ENCODE measurements at places on chromosomes 5 and 9.

- DNase-seq: no peak
Measured at GRCh38 chr5:110957934-110958333, 113.6 kb upstream of the TSLP start.

- no peak for DNase-seq
Measured at GRCh38 chr9:88528080-88528790, 6.7 kb upstream of the NXNL2 start.

GRCh38 chr5:147925020-147925419, 18.7 kb upstream of the C5orf46 start:
- DNase-seq: no peak

DNA sequence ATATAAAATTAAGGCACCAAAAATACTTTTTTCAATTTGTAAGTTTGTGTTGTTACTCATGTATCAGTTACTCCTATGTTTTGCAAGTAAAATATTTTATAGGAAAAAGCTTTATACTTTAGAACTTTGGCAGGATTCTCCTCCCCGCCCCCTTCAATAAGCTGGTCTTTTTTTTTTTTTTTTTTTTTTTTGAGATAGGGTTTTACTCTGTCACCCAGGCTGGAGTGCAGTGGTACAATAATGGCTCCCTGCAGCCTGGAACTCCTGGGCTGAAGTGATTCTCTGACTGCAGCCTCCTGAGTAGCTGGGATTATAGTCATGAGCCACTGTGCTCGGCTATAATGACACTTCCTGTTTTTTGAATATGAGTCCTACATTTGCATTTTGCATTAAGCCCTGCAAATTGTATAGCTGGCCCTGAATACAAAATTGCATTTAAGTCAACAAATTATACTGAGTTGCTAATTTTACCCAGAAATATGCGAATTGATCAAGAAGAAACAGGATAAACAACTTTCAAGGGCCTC, 192.9 kb downstream of the PIK3R1 start:
- DNase-seq: no peak

DNA sequence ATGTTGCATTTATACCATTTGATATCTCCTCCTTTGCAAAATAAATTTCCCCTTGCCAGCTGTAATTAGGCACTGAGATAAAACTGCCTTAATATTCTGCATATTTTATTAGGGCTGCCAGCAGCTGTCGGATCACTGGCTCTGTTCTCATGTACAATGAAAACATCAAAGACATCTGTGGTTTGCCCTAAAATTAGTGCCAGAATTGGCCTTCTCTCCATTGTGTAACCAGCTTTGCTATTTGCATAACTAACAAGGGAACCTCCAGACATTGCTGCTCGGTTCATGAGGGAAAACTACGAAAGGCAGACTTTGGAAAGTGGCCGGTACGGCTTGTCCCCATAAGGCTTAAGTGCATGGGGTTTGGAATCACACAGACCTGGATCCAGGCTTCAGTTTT, 45.5 kb upstream of the KIF2A start:
- no peak for DNase-seq

DNA sequence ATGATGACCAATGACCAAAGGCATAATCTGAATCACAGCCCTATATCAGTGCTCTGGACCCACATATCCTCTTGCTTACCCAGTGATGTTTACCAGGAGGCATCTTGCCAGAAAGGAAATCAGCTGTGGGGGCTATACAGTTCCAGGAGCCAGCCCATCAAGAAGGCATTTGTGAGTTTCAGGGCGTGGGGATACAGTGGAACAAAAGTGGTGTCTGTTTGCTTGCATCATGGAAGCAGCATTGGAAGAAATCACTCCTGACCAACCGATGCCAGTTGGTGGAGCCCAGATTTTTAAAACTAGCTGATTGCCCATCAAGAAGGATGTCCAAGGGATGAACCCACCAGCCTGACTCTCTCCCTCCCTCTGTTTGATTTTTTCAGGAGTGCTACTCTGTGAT, 106.5 kb upstream of the EGFLAM start:
- no peak for DNase-seq

GRCh38 chr9:129748249-129748648, 4.6 kb downstream of the PTGES start:
- DNase-seq: no peak

GRCh38 chr5:1666812-1667588, 132.6 kb downstream of the MRPL36 start:
- DNase-seq: peak; percentile 45

- DNase-seq: no peak
Measured at GRCh38 chr9:85914108-85914507, 26.8 kb upstream of the NAA35 start.

- DNase-seq: no peak
Measured at GRCh38 chr9:5554254-5554653, 43.9 kb downstream of the PDCD1LG2 start.

DNA sequence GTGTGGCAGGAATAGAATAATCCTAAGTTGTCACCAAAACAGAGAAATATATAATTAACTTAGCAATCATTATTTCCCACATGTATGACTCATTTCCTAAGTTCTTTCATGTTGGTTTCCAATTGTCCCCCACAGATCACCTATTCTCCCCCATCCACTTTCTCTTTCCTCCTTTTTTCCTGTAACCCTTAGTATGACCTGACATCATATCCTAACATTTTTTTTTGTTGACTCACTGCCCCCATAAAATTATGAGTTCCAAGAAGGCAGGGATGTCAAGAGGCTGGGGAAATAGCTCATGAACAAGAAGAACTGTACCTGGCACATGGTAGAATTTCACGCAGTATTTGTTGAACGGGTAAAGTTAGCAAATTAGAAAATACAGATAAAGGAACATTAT, 186.7 kb downstream of the DCP2 start:
- DNase-seq: no peak

- no peak for DNase-seq
Measured at GRCh38 chr5:132302413-132302812, 8.2 kb downstream of the SLC22A4 start.

GRCh38 chr5:2913281-2913680, 161.8 kb upstream of the IRX2 start:
- no peak for DNase-seq

GRCh38 chr5:131266370-131267060, 2.7 kb downstream of the CDC42SE2 start:
- no peak for DNase-seq
